ENCODE measurements at places on chromosomes 3 and 15.

- no peak for DNase-seq
Observed at GRCh38 chr3:112497897-112498548, 1.2 kb downstream of the BTLA start.

GRCh38 chr3:169264711-169265110 is 398.8 kb downstream of the MECOM start:
- no peak for DNase-seq

GRCh38 chr15:29795610-29796009 is 26.7 kb downstream of the TJP1 start:
- no peak for DNase-seq

DNA sequence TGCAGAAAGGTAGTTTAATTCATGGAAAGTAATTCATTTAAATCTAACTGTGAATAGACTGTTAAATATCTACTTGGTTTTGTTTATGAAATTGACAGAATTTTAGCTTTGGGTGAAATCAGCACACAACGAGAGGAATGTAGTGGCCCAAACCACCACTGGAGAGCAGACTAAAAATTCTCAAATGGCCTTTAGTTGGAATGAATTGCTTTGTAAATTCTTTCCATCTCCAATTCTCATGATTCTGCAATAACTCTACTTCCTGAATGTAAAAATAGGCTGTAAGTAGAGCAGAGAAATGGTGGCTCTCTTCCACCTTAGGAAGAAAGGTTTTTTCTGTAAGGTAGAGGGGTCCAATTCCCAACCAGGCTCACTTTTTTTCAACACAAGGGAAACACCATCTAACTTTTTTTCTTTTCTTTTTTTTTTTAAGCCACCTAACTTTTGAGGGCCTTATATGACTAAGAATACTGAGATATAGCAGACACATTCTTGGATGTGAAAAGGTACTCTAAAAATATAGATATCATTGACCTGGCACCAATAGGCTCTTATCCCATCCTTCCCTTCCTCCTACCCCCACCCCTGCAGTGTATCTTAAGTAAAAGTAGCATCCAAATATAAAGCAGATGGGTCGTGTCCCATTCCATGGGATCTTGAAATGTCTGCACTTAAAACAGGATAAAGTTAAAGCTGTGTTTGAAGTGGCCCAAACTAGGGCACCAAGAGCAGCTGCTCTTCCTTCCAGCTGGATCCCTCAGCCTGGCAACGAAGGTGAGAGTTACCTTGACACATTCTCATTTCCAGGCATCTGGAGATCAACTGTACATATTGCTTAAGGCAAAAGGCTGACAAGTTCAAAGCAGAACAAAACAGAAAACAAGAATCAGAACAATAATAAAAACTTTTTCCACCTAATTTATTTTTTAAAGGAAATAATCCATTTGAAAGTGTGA is 194.1 kb downstream of the TPRG1 start:
- no peak for DNase-seq

GRCh38 chr3:17800232-17800631 is 57.8 kb upstream of the TBC1D5 start:
- DNase-seq: no peak

DNA sequence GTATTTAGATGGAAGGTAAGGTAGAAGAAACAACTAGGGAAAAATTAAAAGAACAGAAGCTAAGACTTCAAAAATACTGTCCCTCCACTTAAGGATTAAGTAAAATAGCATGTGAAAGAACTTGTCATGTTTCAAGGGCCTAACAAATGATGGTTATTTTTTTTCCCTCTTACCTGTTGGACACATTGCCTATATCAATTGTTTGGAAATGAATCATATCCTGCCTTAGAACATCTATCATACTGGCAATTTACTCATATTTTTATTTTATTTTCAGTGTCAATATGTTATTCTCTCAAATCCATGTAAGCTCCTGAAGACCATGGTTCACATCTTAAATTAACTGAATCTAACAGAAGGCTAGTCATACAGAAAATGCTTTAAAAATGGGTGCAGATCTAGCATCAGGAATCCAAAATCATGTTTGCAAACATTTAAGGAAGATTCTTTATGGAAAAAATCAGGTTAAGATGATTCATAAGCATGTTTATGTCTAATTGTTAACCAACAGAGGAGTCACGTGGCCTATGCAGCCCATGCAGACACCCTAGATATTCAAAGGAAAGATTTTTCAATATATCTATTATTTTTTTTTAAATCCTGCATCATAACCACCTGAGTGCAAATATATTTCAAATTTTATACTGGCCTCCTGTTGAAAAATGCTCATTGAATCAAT is 135.8 kb upstream of the TRIM42 start:
- no peak for DNase-seq

DNA sequence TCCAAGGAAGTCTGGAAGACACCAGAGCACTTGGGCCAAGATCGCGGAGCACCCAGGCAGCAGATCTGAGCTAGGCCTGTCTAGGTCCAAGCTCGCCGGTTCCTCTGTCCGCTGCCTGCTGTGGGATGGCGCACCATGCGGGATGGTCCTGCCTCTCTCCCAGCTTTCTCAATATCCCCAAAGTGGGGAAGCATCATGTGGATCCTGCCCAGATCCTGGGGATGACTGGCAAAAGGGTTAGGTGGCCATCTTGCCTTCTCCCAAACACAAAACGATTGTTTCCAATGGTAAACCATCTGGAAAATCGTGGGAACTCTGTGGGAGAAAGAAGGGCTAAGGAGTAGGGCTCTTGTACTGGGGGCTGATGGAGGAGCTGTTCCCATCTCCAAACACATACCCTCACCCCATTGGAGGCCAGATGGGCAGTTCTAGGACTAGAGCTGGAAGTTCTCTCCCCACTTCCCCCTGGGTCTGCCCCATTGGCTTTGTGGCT is 8.9 kb downstream of the PRKCD start:
- no peak for DNase-seq

- DNase-seq: no peak
Observed at GRCh38 chr3:175554801-175555200, 695.7 kb downstream of the NAALADL2 start.

DNA sequence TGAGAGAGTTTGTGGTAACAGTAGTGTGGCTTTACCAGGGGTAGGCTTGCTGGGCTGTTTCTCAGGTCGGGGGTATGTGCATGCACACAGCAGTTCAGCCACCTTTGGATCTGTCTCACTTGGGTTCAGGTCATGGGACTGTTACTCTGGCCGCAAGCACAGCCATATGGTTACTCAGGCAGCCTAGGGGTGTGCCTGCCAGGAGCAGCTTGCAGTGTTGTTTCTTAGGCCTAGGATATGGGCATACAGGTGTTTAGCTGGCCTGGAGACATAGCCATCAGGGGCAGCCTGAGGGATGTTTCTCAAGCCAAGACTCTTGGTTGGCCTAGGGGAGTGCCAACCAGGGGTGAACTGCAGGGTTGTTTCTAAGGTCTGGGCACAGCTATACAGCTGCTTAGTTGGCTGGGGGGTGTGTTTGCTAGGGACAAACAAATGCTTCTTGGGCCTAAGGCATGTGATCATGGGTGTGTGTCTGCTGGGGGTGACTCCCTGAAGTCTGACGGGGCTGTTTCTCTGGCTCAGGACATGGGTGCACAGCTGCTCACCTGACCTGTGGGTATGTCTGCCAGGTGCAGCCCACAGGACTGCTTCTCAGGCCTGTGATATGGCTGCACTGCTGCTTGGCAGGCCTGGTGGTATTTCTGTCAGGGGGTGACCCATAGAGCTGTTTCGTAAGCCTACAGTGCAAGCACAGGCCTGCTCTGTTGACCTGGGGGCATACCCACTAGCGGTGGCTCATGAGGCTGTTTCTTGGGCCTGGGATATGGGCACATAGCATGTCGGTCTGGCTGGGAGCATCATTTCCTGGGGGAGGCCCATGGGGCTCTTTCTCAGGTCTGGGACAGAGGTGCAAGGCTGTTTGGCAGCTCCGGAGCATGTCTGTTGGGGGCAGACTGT is 168.0 kb upstream of the THRB start:
- DNase-seq: no peak

GRCh38 chr3:60998858-60999257 is 252.4 kb downstream of the FHIT start:
- DNase-seq: no peak

DNA sequence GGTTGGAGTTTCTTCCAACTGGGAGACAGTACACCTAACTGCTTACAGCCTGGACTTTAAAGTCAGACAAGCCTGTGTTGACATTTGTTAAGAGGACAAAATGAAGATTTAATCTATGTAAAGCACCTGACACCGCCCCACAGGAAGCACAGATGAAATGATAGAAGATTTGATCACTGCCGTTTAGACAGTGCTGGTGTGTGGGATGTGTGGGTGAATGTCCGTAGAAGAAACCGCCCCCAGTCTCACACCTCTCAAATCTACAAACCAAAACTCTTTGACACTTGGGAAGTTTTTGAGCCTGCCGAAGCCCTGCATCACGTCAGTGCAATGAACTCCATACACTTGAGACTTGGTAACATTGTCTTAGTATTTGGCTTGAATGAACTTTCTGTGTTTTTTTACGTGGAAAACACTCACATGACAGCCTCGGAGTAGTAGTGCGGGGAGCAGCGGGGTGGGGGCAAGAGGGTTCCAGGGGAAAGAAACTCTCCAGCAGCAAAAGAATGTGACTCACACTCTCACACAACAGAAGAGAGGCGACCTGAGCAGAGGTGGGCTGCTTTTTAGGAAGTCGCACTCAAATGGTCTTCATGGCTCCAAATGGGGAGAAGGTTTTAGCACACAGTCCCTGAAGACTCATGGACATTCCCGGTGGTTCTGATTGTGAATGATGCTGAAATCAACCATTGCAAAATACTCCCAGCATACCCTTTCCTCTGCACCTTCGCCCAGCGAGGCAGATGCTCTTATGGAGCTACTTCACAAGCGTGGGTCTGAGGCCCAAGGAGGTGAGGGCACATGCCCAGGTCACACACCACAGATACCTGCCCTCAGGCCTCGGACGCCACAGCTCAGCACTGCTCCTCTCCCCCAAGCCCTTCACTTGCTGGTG is 79.2 kb downstream of the SRGAP3 start:
- DNase-seq: no peak

- no peak for DNase-seq
Observed at GRCh38 chr3:112115161-112115739, 17.8 kb downstream of the GCSAM start.

DNA sequence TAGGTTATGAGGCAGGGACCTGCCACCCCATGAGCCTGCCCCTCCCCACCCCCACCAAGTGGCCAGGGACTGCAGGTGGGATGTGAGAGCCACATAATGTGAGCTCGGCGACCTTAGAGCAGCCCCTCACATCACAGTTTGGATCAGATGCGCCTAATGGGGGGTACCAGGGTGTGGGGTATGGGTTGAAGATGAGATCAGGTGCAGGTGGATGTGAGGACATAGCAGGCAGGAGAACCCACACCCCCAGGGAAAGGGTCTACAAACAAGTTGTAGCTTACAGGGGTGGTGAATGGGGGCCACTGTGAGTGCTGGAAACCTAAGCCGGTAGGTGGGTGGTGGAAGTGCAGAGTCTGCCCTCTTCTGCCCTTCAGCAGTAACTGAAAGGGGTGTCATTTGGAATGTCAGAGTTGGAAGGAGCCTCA is 94.0 kb downstream of the CORO2B start:
- no peak for DNase-seq

DNA sequence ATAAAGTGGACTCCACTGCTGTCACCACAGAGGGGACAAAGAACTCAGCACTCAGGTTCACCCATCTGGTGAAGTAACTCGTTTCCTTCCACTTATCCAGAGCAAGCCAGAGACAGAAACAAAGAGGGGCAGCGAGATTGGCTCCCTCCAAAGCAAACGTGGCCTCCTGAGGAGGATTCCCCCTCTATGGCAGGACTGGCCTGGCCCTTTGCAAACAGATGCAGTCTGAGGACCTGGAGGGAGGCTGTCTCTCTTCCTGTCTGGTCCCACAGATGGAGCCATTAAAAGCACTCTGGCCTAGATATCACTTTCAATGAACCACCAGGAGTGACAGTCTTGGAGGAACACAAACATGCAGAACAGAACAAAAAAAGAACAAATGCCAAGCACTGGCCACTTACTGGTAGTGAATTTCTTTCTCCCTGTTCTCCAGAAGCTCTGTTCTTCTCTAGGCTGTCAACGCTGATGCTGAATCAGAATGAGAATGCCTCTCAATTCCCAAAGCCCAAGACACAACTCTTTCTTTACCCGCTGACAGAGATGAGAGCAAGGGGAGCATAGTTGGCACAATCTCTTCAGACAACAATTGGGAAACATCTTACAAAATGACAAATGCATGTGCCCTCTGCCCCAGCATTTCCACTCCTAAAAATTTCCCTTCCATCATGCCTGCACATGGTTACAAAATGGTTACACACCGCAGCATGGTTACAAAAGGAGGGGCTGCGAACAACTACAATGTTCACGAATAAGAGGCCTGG is 14.3 kb downstream of the KLHL25 start:
- DNase-seq: no peak

DNA sequence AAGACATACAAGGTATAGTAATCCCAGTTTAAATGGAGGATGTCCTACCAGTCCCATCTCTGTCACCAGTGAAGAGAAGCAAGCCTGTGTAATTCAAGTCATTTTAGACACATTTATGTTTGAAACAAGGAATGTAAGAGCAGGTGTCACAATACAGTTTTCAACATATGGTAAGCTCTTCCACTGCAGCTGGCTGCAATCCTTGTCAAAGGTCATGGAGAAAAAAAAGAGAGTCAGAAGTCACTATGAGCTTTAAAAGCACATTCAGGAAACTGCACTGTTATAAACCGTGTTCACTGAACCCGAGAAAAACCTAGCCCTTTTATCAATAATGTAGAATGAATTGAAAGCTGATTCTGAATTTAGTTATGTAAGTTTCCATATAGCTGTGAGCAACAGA is 206.4 kb downstream of the NAALADL2 start:
- no peak for DNase-seq

DNA sequence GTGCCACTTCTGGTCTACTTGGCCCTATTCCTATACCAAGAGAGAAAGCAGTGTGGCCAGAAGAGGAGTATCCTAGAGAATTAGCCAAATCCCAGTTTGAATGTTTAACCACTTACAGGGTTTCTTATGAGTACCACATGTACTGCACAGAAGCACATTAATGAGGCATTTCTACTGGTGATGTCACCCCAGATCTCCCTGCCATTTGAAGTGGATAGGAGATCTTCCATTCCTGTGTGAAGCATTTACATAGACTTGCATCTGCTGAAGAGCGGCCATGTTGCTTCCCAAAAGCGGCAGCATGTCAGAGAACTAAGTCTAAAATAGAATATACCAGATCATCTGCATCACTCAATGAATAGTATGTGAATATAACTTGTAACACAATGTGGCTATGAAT is 108.4 kb upstream of the TUSC7 start:
- DNase-seq: no peak

- DNase-seq: no peak
Observed at GRCh38 chr3:58018892-58019742, 10.9 kb downstream of the FLNB start.

DNA sequence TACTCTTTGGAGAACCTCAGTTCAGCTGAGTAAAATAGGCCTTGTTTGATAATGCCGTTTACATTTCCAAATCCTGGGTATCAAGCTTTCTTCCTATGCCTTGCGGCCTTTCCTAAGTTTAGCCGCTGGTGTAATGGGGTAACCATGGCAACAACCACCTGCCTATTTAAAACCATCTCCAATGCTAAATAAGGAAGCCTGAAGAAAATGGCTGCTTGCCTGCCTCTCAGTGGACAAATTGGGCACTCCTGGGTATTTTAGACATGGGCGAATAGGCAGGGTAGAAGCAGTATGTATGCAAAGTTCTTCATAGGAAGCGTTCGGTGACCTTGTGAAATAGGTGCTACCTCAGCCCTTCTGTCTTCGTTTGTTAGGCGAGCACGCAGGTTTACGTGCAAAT is 122.7 kb downstream of the DGKG start:
- DNase-seq: no peak

- DNase-seq: no peak
Observed at GRCh38 chr15:39874890-39875549, 45.0 kb downstream of the GPR176 start.

All from stimulated activated CD8-positive, alpha-beta memory T cell treated with anti-CD3 and anti-CD28 coated beads, Interleukin-15, amount 100 ng/mL, for 1 hour (primary cell).